GM20000 (cell line): ENCODE measurements at places on chromosomes 2 and 18.

- DNase-seq, result no peak
Measured at GRCh38 chr2:69285379-69285894, 101.6 kb downstream of the GFPT1 start.

DNA sequence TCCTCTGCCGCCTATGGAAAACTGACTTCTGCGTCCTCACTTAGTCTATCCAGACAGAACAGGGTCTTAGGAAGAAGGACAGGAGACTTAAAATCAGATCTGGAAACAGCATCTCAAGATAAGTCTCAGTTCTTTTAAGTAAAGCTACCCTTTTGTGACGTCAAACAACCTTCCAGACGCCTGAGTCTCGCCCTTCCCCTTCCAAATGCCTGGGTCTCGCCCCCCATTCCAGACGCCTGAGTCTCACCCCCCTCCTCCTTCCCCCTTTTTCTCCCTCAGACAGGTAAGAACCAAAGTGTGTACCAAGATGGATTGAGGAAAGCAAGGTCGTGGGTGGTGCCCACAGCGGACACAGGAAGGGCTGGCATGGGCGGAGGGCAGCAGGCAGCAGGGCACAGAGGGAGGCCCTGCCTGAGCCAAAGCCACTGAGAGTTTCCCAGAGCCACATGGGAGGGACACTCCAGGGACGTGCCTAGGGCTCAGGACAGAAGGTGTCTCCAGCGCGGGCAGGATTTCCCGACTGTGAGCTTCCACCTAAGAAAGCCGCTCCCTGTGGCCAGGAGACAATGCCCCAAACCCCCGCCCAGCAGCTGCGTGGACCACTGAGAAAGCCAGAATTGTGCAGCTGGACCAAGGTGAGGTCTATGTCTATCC, 51.3 kb downstream of the ANKMY1 start:
- DNase-seq, result no peak

DNA sequence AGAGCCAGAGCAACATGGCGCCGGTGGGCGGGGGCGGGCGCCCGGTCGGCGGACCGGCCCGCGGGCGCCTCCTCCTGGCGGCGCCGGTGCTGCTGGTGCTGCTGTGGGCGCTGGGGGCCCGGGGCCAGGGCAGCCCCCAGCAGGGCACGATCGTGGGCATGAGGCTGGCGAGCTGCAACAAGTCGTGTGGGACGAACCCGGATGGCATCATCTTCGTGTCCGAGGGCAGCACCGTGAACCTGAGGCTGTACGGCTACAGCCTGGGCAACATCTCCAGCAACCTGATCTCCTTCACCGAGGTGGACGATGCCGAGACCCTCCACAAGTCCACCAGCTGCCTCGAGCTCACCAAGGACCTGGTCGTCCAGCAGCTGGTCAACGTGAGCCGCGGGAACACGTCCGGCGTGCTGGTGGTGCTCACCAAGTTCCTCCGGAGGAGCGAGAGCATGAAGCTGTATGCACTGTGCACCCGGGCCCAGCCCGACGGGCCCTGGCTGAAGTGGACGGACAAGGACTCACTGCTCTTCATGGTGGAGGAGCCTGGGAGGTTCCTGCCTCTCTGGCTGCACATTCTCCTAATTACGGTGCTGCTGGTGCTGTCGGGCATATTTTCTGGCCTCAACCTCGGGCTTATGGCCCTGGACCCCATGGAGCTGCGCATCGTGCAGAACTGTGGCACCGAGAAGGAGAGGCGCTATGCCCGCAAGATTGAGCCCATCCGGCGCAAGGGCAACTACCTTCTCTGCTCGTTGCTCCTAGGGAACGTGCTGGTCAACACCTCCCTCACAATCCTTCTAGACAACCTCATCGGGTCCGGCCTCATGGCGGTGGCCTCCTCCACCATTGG, 507 bp downstream of the CNNM4 start:
- DNase-seq, result no peak

DNA sequence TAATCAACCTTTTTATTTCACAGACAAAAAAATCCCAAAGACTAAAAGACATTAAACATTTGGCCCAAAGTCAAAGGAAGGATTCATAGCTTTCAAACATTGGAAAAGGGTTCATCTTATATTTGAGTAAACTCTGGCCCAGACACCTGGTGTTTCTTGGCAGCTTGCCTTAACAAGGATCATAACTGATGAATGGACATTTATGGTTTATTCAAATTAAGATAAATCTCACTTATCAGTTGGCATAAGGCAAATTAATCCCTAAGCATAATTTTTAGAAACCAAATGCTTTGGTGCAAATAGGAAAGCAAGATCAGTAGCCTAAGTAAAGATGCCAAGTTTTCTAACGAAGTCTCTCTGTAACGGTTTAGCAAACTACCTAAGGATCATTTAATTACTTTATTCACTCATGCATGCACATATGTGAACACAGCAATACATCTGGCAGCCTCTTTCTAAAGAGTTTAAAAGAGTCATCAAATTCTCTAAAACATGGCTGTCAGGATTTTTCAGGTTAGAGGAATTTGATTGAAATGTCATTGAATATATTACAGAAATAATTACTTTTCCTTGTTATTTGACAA, 323.4 kb upstream of the RBMS1 start:
- no peak for DNase-seq

- DNase-seq, result no peak
Measured at GRCh38 chr2:19138264-19138825, 220.1 kb downstream of the OSR1 start.

DNA sequence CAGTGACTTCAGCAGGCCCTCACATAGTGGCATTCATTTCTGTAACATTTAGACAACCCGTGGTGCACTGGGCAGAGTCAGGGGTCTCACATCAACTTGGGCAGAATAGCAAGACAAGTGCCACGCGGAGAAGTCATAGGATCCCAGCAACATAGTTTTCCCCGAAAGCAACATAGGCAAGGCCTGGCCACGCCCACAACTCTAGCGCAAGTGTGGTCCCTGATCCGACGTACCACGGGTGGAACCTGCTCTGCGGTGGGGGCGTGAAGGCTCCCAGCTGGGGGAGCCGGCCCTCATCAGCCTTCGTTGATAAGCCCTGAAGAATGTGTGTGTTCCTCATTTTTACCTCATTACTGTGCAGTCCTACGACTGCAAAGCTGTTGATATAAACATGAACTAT, 261.2 kb downstream of the EIPR1 start:
- no peak for DNase-seq

- DNase-seq, result no peak
Measured at GRCh38 chr2:185644828-185645227, 93.8 kb upstream of the FSIP2 start.

DNA sequence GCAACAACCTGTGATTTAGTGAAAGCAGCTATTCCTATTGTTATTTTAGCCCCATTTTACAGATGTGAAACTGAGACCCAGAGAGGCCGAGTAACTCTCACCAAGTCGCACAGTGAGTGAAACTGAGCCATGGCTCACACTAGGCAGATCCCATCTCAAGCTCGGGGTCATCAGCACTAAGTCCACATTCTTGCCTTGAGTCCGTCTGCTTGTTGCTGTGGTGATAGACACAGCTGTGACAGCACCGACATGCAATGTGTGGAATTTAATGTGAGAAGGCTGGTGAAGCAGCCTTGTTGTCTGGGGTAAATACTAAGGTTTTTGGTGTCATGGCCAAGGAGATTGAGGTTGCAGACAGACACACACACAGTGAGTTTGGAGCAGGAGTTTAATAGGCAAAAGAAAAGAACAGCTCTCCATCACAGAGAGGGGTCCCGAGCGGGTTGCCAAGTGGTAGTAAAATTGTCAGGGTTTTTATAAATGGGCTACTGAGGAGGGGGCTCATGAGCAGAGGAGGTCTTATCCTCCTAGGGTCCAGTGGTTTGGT, 40.2 kb upstream of the GMCL1 start:
- peak; percentile 29 for DNase-seq

DNA sequence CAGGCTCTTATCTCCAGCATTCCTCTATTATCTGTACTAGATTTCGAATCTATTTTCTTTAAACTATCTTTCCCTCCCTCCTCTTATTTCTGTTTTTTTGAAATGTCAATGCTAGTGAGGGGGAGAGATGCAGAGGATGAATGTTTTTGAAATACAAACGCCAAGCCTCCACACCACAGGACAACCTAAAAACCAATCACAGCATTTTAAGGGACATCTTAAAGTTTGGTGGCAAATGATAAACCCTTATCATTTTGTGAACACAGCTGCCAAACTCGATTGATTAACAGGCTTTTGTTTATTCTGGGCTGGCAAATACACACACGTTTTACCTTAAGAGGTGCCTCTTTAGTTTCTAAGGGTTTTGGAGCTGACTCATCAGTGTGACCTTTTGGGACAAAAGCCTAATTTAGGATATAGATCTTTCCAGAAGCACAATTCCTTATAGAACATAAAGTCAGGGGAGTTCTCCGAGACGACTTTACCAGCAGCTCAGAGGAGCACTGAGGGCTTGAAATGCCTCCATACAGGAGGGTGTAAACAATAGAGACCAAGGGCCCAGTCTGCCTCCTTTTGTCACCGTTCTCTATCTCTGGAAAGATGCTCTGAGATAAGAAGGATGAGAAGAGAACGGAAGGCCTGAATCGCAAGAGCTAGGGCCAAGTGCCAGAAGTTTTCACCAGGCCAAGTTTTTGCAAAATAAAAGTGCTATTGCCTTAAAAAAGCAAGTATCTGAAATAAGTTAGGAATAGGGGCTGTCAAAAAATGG, 4.2 kb upstream of the MEIS1 start:
- DNase-seq, result no peak

DNA sequence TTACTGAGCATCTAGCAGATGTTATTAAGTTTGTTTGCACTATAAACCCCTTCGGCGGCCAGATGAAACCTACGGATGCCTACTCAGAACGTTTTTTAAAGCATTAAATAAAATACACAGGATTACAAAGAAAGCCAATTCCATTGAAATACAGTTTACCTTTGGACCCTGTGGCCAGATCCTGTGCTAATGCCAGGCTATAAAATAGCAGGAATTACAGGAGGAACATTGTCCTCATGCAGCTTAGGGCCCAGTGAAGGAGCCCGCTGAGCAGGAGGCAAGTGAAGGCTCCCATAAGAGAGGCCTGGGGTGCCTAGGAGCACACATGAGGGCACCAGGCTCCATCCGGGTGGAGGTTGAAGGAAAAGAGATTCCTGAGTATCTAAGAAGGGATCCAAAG, 310.4 kb downstream of the MTX2 start:
- DNase-seq, result no peak

- DNase-seq, result no peak
Measured at GRCh38 chr2:144426981-144427479, 92.9 kb downstream of the ZEB2 start.

DNA sequence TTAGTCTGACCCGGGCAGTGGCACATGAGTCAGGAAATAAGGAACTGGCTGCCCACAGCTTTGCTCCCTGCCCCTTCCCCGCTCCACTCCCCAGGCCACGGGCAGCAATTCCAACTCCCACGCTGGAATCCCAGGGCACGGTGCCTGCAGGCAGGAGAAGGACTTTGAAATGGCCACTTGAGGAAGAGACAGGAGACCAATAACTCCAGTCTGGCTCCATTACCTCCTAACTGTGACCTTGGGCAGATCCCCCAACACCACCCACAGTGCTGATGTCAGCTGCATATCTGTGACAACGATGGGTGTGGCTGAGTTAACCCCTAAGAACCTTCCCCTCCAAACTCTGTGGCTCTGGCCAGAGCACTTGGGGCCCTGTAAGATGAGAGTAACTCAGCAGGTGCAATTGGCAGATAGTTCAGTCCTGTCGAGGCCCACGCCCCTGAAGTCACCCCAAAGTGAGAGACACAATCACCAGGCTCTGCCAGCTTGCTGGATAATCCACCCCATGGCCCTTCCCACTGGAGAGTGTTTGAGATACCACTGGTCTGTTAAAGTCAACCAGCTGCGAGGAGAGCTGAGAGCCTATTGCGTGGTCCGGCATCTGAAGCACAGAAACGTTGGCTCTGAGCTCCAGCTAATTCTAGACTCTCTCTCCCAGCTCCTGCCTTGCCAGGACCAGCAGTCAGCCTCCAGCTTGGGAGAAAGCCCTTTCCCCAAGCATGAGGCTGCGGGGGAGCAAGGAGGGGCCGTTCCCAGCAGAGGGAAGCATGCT, 175.2 kb downstream of the TNS1 start:
- DNase-seq, result no peak
